ENCODE measurements at places on chromosomes 12 and 14.

DNA sequence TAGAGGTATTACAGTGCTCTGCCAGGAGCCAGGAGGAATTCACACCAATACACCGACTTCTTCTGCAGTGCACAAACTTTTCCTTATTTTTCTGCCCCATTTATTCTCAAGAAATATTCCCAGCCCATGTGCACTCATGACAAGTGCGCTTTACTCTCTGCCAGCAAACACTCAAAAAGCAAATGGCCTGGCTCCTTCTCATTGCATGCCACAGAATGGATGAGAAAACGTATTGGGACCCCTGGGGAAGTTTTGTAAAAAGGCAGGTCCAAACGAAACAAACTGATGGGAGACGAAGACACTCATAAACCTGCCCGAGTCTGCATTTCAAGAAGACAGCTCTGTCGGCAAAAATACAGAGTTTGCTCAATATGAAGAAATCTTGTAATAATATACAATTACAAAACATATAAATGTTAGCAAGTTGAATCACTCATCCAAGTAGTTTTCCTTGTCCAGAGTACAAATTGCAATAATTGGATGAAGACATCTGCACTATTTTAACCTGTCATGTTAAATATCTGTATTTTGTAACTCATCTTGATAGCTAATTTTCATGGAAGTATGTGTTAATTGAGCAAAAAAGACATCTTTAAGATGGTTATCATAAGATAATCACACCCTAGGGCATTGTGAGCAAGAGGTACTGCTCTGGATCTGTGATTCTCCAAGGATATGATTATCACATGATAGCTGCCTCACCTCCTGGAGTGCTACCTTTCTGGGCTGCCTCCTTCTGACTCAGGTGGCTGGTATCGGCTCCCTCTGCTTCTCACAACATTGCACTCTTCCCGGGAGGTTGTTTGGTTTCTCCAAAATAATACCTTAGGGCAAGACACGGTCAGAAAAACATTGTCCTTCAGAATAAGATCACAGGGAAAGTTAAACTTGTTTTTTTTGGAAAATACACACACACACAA is 260.8 kb upstream of the G2E3 start:
- DNase-seq, result no peak

DNA sequence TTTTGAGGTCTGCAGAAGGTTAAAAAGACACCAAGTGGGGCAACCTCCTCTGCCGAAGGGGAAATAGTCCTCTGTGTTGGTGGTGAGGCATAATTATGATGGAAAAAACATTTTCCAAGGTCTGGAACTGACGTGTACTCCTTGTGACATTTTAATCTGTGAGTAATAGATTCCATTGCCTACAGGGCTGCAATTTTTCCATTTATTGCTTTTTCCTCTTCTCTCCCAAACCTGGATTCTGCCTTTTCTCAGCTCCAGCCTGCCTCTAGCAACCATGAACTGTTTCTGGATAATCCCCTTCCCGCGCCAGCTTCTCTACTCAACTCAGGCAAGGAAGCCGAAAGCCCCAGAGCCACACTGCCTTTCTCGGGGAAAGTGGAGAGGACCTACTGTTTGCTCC is 230.1 kb upstream of the PLXNC1 start:
- DNase-seq, result no peak

GRCh38 chr12:19428246-19428645 is 11.0 kb upstream of the AEBP2 start:
- DNase-seq, result no peak

DNA sequence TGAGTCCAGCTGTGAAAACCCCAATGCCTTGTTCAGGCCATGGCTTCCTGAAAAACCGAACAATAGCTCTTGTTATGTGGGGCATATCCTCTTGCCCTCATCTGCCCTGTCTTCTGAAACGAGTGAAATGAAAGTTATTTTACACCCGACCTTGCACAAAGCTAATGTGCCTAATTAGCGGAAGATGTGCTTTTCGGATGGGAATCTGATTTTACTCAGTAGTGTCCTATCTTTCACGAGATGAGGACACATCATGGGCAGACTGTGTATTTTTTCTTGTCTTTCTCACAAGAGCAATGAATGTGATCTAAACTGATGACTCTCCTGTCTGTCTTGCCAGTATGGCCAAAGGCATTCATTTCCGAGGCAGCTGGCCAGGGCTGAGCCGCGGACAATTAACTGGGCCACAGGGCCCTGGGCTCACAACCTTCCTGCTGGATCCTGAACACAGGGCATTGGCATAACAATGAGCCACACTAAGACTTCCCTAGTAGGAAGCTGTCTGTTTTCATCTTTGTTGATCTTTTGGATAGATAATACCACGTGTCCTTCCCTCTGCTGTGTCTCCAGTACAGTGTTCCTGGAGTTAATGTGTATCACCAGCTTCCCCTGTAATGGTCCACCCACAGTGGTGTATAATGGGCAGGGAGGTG is 86.0 kb upstream of the HIF1A start:
- no peak for DNase-seq

DNA sequence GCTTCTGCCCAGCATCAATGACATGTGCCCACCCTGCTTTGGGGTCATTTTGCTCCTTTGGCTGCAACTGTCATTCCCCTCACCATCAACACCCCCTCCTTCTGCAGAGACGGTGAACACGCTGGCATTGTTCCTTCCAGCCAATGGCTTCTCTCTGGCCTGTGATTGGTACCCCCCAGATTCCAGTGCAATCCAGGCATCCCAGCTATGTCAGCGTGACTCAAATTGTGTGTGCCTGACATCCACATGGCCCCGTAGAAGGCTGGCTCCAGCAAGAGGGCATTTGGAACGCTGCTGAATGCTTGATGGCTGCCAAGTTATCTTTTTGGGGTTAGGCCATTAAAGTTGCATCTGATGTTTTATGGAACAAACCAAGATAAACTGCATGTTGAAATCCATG is 21.0 kb upstream of the CCND2 start:
- no peak for DNase-seq

- peak; percentile 10 for DNase-seq
These were observed 19.0 kb upstream of the CLEC2A start for GRCh38 chr12:9951026-9951675.
